ENCODE measurements at places on chromosomes 5 and 9.

DNA sequence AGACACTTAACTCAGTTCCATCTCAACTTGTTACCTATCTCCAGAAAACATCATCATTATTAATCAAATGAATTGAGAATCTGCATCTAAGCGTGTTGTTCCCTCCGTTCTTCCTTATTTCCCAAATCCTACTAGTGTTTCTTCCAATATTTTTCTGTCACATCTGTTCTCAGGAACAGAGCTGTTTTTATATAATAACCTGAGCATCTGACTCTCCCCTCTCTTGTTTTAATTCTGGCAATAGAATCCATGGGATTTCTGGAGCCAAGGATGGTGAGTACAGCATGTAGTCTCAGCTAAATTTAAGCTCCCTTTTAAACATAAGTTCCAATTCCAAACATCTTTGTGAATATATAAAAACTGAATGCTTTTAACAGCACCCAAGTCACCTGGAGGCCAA is 558.3 kb downstream of the DTWD2 start:
- DNase-seq, result no peak

DNA sequence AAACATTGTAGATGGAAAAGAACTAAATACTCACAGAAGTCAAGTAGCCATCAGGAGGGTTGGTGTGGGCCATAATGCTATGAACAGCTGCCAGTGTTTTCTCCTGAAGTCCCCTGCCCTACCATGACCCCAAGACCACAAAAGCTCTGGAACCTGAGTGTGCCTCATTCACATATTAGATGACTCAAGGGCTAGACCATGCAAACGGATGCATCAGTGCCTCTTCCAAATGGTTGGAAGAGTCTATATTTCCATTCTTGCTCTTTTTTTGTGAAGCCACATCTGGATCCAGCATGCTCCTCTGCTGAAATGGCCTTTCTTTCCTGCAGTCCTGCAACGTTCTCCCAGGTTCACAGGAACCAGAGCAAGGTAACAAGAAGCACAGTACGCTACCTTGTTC is 136.6 kb upstream of the EPB41L4A start:
- no peak for DNase-seq

DNA sequence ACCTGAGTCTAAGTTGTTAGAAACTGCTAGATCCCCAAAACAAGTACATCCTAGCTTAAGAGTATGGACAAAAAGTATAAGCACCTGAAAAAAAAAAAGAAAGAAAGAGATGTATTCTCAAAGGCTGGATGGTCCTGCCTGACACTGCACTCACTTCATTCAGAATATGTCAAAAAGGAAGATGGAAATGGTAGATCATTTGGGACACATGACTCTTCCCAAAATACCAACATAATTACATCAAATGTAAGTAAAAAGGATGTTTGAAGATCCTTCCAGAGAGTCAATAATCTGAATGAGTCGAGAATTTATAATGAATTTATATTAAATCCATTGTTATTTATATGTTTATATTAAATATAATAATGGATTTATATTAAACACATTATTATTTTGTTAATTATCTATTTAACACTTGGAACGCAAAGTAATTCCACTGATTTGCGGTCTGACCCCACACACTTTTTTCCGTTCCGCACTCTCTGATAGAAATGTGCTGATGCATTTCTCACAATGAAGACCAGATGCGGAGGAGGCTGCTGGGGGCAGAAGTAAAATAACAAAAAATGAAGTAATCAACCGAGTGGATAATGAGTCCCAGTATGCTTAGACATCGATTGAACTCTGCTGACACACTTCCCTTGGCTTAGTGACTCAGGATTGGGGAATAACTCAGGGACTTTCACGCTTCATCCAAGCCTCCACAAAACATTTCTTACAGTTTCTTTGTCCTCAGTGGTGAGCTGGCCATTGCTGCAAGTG is 201.2 kb downstream of the ADAMTS12 start:
- no peak for DNase-seq

- DNase-seq, result no peak
Observed at GRCh38 chr5:141784529-141784928, 93.7 kb downstream of the PCDH1 start.

Measured in posterior cingulate gyrus (tissue), 11 donors.